Cardiac fibroblast (primary cell): ENCODE measurements at places on chromosomes 5 and 9.

DNA sequence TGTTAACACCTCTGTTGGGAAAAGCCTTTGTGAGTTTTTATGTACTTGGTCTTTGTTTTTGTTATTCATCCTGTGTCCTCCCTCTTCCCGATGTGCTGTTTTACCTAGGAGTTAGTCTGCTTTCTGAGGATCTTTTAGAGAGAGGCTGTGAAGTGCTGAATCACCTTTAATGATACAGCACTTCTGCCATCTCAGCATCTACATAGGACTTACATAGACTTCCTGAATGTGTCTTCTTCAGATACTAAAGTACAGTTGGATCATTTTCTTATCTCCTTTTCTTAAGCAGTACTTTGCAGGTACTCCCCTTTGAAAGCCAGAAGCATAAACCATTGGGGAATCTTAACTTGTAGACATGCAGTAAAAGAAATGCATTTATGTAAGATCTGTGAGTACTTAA lies 31.5 kb downstream of the OTULIN start:
- DNase-seq = no peak

DNA sequence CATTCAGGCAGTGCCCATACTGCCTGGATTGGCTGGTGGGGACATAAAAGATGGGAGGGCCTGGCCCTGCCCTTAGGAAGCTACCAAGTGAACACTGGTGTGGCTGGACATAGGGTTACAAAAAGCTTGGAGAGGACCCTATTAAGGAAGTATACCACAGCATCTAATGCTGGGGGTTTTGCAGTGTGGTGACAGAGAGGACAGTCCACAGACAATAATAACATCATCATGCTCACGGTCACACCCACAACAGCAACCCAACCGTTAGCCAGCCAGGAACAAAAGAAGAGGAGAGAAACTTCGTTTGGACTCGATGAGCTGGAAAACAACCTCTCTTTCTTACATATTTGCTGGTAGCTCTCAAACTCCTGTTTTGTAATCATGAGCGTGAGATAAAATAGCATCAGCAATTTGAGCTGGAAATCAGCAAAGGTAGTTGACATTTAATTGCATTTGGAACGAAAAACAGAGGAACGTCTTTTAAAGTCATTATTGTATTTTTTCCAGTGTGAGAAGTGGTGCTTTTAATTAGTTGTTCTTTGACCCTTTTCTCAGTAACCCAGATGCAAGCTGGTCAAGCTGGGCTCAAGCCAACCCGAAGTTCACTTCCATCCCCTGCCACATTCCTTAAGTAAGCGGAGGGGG lies 73.4 kb downstream of the NSG2 start:
- no peak for DNase-seq

DNA sequence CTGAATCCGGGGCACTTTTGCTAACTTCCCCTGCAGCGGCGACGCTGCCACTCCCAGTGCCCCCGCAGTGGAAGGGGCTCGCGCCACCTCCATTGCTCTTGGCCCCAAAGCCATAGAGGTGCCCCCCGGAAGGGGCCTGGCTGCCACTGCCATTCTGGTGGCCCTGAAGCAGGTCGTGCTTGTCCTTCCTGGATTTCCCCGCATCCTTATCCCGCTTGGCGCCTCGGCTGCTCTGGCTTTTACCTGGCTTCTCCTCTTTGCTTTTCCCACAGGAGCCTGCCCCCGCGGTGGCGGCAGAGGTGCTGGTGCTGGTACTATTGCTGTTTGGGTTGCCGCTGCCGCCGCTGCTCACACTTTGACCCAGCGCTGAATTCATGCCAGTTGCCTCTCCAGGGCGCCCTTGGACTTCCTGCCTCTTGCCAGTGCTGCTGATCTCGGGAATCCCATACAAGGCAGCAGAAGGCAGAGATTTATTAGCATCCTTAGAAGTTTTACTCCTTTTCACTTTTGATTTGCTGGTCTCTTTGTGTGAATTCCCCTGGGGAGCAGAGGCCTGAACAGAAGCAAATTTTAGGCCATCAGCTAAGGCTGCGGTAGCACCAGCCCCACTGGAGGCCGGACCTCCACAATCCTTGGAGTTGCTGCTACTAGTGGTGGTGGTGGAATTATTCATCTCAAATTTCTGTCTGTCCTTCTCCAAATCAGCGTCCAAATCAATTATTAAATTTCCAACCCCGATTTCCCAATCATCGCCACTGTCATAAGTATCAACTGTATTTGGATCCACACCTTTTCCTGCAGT lies 2.1 kb downstream of the ZNF608 start:
- DNase-seq = peak; percentile 56

DNA sequence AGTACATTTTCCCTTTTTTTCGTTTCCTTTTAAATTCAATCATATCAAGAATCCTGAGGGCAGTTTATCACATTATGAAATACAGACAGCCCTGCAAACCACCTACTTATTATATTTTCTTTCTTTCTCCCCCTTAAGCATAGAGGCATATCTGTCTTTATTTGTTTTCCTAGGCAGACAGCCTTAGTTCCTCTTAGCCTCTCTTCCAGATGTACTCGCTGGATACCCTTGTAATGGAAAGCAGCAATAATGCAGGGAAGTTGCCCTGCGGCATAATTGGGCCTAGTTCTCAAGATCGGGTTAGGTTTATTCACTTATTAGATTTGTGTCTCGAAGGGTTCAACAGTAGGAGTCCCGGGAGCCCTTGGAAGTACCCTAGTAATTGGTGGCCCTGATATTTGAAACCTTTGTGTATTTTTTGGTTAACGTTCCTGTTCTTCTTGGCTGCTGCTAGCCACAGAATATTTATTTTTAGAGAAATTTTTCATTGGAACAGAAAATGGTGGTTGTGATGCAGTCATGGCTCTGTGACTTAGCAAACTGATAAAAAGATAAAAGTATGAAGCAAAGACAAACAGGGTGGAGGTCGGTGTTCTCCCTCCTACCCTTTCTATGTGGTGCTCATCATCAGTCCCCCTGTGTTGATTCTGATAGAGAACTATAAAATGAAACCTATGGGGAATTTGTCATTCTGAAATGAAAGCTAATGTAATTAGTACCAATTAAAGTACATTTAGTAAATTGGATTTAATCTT lies 6.4 kb downstream of the TLE4 start:
- peak; percentile 44 for DNase-seq

DNA sequence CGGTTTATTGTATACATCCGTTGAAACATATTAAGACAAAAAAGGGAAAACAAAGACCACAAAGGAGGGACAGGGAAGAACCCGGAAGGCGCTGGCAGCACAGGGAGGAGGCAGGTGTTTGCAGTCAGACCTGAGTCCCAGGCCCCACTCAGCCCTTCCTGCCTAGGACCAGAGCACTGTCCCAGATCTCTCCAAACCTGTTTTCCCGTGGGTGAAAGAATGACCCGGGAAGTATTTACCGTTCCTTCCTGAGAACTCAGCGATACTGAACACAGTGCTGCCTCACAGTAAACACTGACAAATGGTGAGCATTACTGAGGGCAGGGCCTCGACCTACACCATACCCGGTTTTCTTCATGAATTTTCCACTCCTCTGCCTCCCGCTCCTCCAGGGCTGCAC lies 1.2 kb downstream of the ABO start:
- no peak for DNase-seq

GRCh38 chr5:96859375-96859774 lies 16.9 kb upstream of the ERAP2 start:
- no peak for DNase-seq

DNA sequence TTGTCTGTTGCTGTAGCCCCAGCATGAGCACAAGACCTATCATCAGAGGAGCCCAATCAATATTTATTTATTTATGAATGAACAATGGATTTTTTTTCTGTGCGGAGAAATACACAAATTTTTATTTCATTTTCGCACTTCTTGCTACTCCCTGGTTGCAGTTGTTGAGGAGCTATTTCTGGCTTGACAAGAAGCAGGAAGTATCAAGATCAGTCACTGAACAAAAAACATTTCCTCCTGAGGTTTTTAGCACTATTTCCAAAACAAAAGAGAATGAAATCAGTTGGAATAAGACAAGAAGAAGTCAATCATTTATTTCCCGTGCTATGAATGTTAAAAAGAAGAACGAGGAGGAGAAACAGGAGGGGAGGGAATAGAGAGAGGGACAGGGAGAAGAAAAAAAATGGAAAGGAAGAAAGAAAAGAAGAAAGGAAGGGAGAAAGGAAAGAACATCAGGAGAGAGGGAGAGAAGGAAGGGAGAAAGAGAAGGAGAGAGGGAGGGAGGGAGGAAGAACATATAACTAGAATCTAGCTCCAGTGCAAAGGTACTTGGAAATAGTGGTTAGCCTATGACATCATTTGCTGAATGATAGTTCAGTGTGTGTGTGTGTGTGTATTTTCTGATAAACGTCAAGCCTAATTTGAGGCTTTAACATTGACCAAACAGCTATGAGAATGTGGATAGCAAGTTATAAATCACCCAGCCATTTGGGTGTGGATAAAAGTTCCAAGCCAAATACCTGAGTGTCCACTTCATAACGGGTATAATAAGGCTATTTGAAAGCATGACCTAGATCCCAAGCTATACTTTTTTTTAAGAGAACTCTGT lies 586.0 kb downstream of the EBF1 start:
- DNase-seq = no peak

- DNase-seq = no peak
Observed at GRCh38 chr9:76218886-76219445, 175.3 kb downstream of the RFK start.

DNA sequence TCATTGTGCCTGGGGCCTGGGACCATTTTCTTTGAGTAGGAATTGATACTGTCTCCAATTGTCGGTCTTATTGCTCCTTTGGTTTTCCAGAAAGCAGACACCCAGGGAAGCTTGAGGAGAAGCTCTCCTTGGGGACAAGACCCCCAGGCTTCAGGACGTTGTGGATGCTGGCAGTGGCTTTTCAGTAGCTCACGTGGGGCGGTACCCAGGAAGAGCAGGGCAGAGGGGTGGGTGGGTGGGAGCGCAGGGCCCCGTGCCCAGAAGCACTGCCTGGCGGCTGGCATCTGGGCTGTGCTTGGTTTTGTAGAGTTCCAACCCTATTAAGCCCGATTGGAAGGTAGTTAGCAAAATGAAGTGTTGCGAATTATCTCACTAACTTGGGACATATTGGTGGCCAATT lies 374.2 kb upstream of the IRX1 start:
- no peak for DNase-seq

DNA sequence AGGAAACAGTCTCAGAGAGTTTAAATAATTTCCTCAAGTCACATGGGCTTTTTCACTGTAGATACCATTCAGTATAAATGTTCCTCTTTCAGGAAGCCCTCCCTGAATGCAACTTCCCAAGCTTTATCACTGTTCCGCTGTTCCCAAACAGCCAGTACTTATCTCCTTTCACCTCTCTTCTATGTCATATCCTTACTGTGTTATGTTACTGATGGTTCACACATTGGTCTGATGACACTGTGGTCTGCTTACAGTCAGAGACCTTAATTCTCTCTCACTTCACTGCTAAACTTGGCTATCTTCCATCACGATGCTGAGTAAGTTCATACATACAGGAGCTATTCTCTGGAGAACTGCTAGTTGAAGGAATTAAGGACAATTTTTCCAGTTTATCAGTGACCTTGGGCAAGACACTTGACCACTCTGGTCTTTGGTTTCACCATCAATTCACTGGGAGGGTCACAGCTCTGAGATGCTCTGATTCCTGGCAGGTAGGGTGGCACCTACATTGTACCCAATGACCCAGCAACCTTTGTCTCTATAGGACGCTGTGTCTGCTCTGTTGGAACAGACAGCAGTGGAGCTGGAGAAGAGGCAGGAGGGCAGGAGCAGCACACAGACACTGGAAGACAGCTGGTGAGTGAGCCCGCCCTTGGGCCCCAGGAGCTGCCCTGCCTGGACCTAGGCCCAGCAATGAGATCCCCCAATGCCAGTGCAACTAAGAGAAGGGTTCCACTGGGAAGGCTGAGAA lies 42.1 kb upstream of the RARS1 start:
- DNase-seq = peak; percentile 65

DNA sequence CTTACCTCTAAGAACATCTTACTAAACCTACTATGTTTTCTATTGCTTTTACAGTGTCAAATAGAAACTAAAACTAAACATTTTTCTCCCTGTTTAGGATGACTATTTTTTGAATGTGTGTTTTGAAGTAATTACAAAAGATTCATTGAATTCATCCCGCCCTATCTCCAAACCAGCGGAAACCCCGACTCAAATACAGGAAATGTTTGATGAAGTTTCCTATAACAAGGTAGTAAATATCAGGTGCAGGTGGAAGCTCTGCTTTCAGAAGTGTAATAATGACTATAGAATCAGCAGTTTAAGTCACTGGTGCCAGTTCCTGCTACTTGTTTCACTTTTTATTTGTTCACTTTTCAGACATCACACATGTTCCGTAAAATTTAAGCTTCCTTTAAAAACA lies 20.0 kb downstream of the ERAP2 start:
- no peak for DNase-seq

GRCh38 chr5:10695055-10695649 lies 65.9 kb downstream of the DAP start:
- peak; percentile 78 for DNase-seq
